ENCODE measurements at places on chromosomes 2 and 18.

- no peak for DNase-seq
Measured at GRCh38 chr2:69997015-69997830, 35.8 kb upstream of the ASPRV1 start.

DNA sequence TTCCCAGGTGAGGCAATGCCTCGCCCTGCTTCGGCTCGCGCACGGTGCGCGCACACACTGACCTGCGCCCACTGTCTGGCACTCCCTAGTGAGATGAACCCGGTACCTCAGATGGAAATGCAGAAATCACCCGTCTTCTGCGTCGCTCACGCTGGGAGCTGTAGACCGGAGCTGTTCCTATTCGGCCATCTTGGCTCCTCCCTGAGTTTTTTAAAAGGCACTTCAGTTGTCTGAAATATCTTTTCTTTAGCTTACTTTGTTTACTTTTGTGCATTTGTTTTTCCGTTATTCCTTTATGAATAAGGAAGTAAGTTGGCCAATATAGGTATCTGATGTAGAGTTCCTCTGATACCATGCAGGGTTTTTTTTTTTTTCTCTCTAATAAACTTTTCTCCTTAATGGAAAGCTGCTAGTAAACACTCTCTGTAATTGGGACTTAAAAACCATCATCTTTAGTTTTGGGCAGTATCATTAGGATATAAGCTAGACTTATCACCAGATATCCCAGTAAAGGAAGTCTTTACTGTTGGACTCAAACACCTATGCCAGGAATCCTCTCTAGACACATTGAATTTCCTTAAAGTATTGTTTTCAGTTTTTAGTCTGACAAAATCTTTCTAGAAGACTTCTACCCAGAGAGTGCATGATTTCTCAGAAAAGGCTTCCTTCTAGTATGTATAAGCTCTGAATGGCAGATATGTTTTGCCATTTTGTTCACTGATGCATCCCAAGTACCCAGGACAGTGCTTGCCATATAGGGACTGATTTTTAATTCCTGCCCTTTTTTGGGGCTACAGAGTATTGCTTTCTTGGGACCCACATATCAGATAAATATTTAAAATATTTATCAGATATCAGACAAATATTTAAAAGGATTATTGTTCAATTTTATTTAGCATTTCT, 35.8 kb upstream of the DYSF start:
- DNase-seq = no peak

DNA sequence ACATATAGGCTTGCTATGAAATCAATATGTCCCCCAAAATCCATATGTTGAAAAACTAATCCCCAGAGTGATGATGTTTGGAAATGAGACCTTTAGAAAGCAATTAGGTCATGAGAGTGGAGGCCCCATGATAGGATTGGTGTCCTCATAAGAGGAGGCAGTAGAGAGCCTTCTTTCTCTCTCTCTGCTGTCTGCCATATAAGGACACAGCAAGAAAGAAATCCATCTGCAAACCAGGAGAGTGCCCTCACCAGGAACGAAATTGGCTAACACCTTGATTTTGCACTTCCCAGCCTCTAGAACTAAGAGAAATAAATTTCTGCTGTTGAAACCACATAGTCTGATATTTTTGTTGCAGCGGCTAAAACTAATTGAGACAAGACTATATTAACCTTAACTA, 89.5 kb downstream of the NBAS start:
- DNase-seq = no peak

GRCh38 chr2:170929686-170930050, 615 bp downstream of the GORASP2 start:
- DNase-seq = no peak

DNA sequence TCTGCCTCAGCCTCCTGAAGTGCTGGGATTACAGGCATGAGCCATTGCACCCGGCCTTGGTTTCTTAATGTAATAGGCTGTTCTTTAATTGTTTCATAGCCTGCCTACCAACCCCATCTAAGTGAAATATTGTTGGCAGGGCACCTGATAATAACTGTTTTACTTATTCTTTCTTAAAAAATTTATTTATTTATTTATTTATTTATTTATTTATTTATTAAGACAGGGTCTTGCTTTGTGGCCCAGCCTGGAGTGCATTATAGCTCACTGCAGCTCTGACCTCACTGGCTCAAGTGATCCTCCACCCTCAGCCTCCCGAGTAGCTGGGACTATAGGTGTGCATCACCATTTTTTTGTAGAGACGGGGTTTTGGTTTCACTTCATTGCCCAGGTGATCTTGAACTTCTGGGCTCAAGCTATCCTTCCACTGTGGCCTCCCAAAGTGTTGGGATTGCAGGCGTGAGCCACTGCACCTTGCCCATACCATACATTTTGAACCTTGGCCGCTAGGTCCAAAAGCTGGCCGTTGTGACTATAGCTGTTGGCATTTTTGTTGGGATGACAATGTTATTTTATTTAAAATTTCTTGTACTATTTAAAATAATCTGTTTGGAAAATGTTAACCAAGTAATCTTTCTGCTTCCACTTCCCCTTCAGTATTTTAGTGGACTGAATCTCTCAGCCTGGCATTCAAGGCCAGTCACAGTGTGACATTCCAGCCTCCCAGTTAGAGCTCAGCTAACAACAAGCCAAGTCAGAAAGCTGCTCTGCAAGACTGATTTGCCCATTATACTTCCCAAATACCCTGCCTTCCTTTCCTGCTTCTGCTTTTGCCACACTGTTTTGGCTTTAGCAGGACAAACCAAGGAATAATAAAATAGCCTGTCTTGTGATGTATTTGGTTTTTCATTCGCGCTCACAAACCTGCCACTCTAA, 52.4 kb downstream of the BABAM2 start:
- DNase-seq = no peak

DNA sequence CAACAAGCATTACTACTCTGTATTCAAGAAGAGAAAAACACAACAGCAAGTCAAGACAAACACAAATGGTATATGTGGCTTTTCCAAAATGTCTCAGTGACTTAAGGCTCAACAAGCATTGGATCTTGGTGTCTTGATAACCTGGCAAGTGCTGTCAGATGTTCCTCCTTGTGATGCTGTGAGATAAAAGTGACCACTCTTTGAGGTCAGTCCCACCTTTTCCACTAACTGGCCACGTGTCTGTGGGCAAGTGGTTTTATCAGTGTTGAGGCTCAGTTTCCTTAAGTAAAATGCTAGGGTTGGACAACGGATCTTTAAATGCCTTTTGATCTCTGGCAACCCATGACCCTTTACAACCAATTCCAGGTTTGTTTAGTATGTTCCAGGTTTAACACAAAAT, 98.7 kb downstream of the BCL2 start:
- no peak for DNase-seq

DNA sequence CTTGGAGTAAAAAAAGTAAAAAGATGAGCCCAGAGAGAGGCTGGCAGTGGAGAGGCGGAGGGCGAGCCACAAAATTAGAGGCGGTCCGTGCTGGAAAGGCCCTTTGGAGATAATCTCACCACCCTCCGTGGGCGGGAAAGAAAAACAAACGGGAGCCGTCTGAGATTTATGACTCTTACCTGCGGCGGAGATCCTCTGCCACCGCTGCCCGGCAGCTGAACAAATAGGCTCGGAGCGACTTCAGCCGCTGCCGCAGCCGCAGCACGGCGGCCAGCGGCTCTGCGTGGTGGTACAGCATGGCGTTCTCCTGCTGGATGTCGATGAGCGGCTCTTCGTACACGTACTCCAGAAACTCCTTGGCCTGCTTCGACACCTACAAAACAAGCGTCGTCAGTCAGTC, 94.6 kb downstream of the PLEKHM3 start:
- DNase-seq = no peak

DNA sequence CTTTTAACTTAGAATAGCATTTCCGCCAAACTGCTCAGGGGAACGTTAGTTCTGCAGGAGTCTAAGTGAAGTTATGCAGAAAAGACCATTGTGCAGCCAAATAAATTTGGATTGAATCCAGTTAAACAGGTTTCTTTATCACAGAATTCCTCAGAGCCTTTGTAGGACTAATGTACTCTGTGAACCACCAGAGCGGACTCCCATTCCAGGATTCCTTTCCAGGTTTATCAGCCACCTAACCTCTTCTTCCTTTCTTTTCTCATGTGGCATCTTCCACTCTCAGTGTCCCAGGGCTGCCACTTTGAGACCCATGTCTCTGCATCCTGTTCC, 350.4 kb downstream of the TSN start:
- no peak for DNase-seq

GRCh38 chr18:33540392-33540791, 37.6 kb upstream of the ASXL3 start:
- DNase-seq = no peak

DNA sequence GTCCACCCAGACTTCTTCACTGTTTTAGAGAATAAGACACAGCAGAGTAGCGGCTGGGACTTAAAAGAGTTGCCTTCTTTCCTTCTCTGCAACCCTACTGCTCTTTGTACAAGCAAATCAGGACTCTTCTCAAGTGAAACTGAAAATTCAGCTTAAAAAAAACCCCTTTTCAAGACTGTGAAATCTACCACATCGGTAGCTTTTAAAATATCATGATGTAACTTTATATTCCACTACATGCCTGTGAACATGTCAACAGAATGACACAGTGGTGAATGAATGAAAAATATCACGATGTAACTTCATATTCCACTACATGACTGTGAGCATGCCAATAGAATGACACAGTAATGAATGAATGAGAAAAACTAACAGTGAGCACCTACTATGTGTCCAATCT, 53.4 kb downstream of the TCF4 start:
- no peak for DNase-seq

DNA sequence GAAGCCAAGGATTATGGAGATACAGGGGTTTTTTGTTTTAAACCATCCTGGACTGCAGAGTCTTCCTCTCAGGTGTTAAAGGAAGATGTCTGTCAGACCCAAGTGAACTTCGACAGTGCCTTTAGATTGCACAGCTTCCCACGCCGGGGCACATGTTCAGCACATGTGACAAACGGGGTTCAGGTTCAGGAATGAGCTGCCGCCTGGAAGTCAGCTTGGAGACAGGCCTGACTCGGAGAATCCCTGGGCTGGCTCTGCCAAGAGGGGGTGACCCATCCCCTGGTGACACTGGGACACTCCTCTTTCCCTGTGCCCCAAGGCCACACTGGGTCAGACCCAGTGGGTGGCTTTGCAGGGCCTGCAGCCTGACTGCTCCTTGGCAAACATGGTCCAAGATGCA, 359.3 kb upstream of the SALL3 start:
- no peak for DNase-seq

DNA sequence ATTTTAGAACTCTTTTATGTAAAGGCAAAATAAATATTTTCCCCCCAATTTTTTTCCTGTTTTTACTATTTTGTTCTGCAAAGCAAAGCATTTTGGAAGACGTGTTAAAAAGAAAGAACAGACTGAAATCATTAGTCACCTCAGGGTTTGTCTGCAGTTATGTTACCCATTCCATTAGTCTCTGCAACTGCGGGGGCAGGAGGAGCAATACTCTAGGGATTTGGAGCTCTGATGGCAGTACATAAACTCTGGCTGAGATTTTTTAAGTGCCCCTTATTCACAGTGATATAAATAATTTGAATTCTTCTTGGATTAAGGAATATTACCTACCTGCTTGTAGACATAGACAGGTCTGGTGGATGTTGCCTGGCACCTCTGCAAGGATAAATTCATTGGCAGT, 88.0 kb upstream of the CELF4 start:
- no peak for DNase-seq

DNA sequence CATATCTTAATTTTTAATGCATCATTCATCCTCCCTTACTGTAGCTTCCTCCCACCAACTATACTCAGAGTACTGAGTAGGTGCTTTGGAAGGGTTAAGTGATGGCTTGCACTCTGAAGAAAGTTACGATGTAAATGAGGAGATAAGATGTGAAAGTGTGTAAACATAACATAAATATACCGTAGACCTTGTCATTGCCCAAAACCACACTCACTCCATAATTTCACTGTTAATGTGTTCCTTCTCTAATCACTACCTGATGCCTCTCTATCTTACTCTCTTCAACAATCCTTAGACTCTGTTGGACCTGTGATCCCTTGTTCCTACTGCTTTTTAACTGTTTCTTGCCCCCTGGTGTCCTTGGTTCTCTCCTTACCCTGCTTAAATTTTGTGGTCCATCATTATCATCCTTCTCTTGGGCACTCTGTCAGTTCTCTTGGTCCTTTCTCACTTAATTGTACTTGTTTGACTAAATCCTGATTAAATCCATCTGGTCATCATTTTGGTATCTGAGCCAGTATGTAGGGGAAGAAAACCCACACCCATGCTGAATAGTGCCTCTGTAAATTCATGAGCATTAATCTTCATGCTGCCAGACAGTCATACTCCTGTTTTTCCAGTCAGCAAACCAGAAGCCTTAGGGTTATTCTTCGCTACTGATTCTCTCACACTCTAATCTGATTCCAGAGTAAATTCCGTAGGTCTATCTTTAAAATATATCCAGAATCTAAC, 45.0 kb downstream of the PMS1 start:
- DNase-seq = peak; percentile 50
